ENCODE measurements at places on chromosomes 12 and 14. TPM values are rescaled to one million over a fixed set of nuclear protein-coding genes. Genes with fewer than 3 reads are reported as not detected.

DNA sequence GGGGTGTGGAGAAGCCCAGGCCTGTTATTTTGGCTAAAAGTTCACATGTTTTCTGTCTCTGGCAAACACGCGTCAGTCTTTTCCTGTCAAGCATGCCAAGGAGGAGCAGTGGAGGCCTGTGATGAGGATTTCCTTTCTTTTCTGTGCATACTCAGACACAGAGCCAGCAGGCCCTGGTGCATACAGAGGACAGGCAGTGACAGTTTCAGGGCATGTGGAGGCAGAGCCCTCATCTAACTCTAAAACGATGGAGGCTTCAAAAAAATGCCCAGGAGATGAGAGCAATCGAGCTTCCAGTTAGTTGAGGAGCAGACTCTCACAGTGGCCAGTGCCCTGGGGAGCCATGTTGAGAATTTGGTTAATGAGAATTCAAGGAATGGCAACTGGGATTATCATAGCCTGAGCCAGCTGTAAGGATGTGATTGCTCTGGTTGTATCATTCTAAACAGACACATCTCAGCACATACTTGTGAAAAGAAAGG is 66.5 kb downstream of the TRAFD1 start:
- DNase-seq: no peak

DNA sequence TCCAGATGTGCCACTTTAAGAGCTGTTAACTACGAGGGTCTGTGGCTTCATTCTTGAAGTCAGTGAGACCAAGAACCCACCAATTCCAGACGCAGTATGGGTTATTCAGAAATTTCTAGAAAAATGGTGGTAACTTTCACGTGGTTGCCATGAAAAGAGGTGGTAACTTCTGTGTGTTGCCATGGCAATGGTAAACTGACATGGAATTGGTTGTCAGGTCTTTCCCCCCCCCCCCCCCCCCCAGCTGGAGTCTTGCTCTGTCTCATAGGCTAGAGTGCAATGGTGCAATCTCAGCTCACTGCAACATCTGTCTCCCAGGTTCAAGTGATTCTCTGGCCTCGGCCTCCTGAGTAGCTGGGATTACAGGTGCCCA is 18.8 kb upstream of the VWF start:
- DNase-seq: no peak

- DNase-seq: peak; percentile 32
Observed at GRCh38 chr12:20946732-20947131, 136.2 kb downstream of the SLCO1B3 start.

DNA sequence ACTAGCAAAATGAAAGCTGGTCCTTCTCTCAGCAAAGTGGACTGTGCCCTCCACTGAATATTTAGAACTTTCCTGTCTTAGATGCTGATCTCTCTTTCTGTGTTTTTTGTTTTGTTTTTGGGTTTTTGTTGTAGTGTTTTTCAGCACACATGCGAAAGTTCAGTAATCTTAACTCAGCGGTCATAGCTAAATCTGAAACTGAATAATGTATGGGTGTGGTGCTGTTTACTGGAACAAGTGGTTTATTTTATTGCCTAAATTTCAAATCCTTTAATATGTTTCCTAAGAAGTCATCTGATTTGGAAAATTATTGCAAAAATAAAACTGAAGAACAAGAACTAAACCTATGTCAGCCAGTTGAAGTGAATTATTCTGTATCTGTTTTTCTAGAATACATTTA is 116.0 kb upstream of the LRIG3 start:
- DNase-seq: no peak

DNA sequence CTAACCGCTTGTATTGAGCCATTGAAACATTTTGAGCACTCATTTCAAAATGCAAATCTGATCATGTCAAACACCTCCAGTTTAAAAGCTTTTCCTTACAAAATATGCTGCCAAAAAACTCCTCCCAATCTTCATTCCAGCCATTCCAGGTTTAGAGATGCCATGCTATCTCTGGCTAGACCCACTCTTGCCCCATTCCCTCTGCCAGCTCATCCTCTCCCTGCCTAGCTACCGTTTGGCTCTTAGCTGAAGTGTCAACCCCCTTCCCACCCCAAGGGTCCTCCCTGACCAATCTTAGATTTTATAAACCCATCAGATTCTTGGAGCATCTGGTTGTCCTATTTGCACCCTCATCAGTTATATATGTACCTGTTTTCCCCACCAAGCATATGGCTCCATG is 75.0 kb downstream of the SCAF11 start:
- no peak for DNase-seq

- no peak for DNase-seq
Observed at GRCh38 chr14:29028973-29029582, 262.5 kb downstream of the FOXG1 start.

DNA sequence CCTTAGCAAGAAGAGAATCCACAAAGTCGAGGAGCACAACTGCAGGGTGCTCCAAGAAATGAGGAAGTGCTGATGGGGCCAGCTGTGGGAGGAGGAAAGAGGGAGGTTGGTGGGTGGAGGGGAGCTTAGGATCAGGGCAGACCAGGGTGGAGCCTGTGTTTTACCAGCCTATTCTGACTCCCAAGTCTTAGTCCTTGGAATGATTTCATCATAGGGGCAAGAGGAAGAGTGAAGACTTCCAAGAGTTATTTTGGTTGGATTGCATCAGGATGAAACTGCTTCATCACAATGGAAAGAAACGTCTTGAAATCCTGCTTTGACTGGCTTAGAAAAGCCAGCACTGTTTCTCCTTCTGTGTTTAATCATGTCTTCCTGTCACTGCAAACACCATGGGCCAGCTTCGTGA is 194.0 kb downstream of the DPF3 start:
- no peak for DNase-seq

DNA sequence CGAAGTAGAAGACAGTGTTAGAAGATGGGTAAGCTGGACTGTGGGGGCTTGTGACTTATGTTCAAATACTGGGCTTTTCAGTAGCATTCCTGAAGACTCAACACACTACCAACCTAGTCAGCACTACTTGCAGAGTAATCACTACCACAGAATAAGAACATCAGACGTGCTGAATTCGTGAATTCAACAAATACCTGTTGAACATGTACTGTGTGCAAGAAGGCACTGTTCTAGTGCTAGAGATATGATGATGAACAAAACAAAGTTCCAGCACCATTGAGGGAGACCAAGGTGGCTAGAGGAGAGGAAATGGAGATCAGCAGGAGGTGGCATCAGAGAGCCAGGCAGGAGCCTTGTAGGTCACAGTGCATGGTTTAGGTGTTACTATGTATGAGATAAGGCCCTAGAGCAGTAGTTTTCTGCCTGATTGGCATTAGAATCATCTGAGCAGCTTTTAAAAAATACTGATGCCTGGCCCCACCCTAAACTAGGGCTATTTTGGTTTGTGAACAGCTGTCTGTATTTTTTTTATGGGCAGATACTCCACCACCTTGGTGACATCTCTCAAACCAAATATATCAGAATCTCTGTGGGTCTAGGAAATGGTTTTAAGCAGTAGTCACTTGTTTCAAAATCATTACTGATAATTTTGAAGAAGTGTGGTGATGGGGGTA is 26.8 kb downstream of the FERMT2 start:
- peak; percentile 10 for DNase-seq

DNA sequence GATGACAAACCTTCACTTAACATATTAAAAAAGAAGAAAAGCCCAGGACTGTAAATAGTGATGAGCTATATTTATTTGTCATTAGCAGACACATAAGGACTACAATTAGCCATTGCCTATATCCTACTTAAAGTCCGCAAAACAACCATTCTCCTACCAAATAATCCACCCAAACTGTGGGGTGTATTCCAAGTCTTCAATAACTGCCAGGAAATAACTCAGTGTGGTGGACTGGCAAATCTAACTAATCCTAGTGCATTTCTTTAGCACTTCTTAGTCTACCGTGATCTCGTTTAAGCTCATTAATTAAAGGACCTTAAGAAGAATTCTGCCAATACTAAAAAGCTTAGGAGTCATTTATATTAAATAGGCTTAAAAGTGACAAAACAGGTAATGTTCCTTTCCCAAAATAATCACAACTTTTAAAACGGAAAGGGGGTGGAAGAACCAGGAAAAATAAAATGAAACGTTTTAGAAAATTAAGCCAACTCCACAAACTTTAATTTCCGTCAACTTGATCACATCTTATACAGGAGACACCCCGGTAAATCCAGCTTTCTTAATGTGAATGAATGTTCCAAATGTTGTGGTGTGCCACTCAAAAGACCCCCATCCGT is 1.8 kb downstream of the NOVA1 start:
- no peak for DNase-seq

GRCh38 chr12:121762269-121762668 is 31.2 kb downstream of the RHOF start:
- DNase-seq: no peak

- DNase-seq: no peak
Observed at GRCh38 chr12:105937009-105937408, 201.7 kb downstream of the NUAK1 start.

DNA sequence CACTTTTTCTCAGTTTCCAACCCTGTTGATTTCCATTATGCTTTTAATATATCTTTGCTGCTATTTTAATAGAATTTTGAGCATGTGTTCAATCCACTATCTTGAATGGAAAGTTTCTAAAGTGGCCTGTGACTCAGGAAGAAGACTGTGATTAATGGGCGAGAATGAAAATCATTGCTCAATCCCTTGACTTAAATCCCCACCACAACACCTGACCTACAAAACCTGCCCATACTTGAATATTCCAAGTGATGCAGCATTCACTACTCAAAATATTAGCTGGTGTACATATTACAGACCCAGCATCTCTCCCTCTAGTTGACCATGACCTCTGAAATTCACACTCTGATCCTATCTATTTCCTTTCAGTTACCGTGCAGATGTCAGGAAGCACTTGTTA is 1.3 kb upstream of the OAS3 start:
- DNase-seq: no peak

Gene NUDT14
- total RNA-seq: 18.3 TPM

Gene IGF1
- total RNA-seq: 0.10 TPM

Gene MYH6
- 0.08 TPM for total RNA-seq

Gene ARMH4
- not detected for total RNA-seq

Gene LRFN5
- total RNA-seq: not detected

Data from activated CD4-positive, alpha-beta T cell treated with anti-CD3 and anti-CD28 coated beads, Interleukin-2, amount 10 ng/mL, durations not matched to agents 7 days and 5 days (primary cell).